Activated naive CD4-positive, alpha-beta T cell treated with anti-CD3 and anti-CD28 coated beads, Interleukin-2, amount 50 U/mL, for 72 hours (primary cell): ENCODE measurements at places on chromosomes 3 and 15. TPM values are rescaled to one million over a fixed set of nuclear protein-coding genes. Genes with fewer than 3 reads are reported as not detected.
A peak's percentile ranks its signal among the peaks of the same experiment; 100 is the strongest.

DNA sequence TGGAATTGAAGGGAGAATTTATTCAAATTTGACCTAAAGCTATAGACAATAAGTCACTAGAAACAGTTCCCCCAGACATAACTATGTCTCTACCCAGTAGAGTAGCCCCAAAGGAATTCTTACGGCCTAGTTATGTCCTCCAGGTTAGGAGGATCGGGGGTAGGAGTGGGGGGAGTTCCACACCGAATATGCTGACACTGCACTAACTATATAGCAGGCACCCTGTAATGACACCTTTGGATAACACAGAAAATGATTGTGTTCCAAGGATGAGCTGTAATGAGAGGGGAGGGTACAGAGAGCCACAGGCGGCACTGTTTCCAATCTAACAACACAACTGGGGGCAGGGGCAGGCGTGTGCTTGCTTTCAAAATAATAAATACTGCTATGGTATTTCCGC lies 376.2 kb upstream of the RORA start:
- no peak for DNase-seq

GRCh38 chr15:68638953-68639515 lies 60.2 kb downstream of the CORO2B start:
- no peak for DNase-seq

DNA sequence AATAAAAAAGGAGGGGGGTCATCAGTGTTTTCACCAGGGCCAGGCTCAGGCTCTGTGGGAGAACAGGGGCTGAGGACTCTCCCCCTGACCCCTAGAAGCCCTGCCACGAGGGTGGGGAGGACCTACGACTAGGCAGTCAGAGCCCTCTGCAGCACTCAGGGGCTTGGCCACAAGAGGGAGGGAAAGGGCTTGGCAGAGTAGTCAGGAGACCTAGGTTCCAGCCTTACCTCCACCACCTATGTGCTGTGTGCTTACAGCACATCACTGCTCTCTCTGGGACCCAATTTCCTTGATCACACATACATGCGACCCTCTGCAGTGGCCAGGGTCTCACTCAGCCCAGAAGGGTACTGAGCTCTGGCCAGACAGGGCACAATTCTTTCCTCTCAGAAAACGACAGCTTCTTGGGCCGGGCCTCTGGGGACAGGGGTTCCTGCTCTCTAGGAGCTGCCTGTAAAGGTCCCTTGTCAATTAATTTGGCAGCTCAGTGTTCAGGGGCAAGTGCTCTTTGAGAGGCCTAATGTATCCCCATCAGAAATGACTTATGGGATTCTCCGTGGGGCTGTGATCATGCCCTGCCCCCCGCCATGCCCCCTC lies 16.4 kb upstream of the SKIC8 start:
- DNase-seq: no peak

- no peak for DNase-seq
These were observed 253.9 kb upstream of the RBMS3 start for GRCh38 chr3:29026959-29027358.

DNA sequence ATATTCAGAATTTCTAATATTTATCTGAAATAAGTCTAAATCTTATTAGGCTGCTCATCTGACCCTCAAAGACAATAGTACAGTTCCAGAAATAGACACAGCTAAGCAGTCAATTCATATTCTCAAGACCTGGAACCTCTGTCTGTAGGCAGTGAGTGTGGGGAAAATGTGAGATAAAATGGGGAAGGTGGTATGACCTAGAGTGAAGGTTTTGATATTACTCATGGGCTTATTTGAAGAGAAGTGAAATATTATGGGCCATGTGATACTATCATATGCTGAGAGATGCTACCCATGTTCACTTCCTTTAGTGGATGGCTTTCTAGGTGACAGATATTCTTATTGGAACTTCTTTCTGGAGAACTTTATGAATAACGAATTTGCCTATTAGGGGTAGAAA lies 33.5 kb downstream of the TGFBR2 start:
- DNase-seq: no peak

- no peak for DNase-seq
These were observed 140.3 kb downstream of the ADAMTSL3 start for GRCh38 chr15:83794209-83794608.

- DNase-seq: no peak
These were observed 24.8 kb upstream of the ATG7 start for GRCh38 chr3:11247362-11247761.

GRCh38 chr3:189689625-189690024 lies 58.4 kb downstream of the TP63 start:
- no peak for DNase-seq

- no peak for DNase-seq
These were observed 373.4 kb downstream of the OCA2 start for GRCh38 chr15:27725731-27726130.

GRCh38 chr3:40079203-40079846 lies 230.2 kb upstream of the EIF1B start:
- no peak for DNase-seq

DNA sequence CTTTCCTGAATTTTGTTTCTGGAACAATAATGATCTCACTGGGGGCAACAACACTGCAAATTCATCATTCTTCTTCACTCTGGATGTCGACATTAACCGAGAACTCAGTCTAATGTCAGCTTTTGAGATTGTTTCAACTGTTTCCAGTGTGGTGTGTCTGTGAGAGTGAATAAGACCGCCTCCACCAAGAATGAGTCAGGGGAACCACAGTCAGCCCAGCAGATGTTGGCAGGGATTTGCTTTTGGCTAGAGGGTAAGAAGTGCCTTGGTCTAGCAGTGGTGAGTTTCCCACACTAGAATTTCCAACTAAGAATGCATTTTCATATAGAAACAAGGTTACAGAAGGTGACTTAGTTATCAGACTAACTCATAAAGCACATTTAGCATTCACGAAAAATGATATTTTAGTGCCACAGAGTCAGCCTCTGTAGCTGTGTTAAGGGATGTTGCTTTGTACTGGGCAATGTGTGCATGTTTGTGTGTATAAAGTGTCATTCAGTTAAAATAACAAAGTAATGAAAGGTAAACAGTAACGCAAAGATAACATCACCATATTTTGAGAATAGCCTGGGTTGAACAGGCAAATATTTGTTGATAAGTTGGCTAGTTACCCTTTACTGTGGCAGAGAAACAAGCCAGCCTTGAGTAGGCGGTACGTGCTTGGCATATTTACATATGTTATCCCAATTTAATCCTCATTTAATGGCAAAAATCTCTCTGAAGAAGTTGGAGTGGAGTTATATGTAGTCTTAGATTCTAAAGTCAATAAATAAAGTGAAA lies 33.8 kb downstream of the DRD3 start:
- DNase-seq: no peak

DNA sequence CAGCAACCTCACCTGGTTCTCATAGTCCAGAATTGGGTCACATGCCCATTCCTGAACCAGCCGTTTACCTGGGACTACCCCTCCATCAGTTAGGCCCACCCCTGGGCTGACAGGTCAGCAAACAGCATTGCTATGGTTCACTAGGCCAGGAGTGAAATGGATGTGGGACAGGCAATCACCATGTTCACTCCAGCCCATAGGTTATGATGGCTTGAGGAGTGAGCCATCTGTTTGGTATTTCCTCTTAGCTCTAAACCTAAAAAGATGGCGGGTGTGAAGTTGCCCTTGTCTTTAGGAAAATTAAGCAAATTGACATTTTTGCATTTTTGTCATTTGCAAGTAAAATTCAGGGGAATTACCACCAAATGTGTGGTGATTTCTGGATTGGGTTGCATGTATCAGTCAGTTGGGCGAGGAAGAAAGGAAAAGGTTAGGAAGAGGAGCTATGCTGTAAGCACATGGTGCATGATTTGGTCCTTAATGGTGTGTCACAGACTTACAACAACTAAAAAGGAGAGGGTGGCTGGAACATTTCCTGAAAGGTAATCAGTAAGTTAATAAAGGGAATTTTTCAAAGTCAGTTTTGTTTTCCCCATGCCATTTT lies 17.2 kb downstream of the NXPE3 start:
- no peak for DNase-seq

GRCh38 chr3:59121346-59122144 lies 71.7 kb upstream of the CFAP20DC start:
- DNase-seq: no peak

- DNase-seq: no peak
These were observed 588.3 kb upstream of the LMCD1 start for GRCh38 chr3:7913283-7913682.

DNA sequence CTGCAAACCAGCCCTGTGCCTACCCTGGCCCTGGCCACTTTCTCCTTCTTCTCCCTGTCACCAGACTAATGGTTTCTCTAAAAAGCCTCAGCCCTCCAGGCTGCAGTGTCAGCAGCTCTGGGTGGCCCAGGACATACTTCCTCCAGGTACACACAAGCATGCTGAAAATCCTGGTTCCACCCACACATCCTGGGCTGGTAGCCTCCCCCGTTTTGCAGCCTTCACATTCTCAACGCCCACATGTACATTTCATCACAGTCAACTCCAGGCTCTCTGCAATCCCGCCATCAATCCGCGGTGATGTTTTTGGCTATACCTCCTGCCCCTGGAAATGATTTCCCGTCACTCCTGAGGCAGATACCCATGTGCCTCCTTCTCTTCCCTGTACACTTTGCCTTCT lies 59.4 kb downstream of the MAGEF1 start:
- no peak for DNase-seq

DNA sequence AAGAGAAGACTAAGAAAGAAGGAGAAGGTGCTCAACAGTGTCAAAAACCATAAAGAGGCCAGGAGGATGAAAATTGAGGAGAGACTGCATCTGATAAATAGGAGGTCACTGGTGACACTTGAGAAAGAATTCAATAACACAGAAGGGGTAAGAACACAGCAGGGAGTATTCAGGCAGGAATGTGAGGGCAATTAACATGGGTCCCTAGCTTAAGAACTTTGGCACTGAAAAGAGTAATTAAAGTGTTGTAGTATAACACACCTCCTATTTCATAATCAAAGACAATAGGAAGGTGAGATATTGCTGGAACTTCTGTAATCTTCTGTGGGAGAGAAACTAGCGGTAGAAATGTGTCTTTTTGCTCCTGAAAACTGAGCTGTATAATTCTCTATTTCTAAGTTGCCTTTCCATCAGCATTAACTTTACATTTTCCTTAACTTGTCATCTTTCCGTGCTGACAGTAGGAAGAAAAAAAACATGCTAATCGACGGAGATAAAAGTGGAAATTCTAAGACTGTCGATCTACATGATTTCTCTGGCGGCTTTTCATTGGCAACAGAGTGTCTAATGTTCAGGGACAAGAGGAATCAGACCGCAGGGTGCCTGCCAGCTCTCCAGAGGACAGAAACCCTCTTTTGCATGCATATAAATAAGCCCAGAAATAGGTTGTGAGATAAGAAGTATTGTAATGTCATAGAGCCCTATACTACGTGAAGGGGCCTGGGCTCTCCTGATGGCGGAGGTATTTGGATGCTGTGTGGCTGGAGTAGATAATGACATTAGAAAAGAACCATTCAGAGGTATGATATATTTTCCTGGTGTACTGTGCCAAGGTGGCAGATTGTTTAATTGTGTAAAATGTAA lies 147.9 kb upstream of the GAP43 start:
- no peak for DNase-seq

GRCh38 chr15:74202452-74203401 lies at the start of gene STRA6:
STRA6 (minus strand) TSS chr15:74202787; CDS start chr15:74202267, 520 bp downstream.
- no peak for DNase-seq

GRCh38 chr3:43132870-43133636 lies 27.2 kb upstream of the POMGNT2 start:
- no peak for DNase-seq

DNA sequence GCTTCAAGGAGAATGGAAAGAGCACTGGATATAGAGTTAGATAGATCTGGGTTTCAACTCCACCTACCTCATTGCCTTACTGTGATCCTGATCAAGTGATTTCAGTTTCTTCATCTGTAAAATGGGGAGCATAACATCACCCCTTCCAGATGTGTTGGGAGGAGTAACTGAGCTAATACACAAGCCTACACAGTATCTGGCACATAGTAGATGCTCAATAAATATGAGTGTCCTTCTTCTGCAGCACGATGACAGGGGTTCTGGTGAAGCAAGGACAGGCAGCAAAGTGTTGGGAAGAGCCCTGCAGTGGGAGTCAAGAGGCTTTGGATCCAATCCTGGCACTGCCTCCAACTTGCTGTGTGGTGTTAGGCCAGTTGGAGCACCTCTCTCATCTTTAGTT lies 270.0 kb downstream of the UACA start:
- DNase-seq: no peak

DNA sequence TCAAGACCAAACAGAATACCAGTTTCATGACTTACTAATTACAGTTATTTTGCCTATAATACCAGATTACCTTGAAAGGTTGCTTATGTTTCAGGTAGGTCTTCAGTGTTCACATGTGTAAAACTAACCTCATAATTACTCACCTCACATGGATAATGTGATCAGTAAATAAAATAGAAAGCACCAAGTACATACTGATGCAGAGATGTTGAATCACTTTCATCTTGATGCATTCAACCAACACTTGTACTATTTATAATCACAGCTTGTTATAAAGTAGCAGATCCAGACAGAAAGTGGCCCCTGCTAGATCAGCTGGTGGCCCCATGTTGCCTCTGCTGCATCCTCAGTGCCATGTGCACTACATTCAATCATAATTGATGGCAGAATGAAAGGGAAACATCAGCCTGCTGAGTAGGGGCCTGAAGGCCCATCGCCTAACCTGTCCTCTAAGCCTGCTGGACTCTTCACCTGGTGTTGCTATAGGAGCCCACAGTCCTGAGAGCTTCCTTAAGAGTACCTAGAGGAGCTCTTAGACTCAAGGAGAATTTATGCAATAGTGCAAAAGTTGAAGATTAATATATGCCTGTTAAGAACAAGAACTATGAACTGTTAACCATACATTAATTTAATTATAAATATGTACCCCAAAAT lies 154.3 kb downstream of the PLCL2 start:
- no peak for DNase-seq

- DNase-seq: peak; percentile 23
These were observed 62.7 kb downstream of the PDE8A start for GRCh38 chr15:85044251-85044853.

DNA sequence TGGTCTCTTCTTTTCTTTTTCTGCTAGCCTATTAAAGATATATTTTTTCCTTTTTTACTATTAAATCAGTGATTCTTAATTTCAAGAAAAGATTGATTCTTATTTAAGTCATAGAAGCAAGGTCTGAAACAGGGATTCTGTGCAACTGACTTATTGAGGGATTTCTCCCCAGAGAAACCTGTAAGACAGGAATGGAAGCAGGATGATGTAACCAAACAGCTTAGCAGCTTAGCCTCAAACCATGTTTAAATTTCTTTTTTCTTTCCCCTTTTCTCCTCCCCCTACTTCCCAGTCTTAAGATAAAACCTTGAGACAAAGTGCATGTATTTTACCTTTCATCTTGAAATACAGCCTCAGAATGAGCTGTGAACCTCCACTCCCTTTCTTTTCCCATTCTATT lies 322.8 kb downstream of the NEK10 start:
- no peak for DNase-seq

DNA sequence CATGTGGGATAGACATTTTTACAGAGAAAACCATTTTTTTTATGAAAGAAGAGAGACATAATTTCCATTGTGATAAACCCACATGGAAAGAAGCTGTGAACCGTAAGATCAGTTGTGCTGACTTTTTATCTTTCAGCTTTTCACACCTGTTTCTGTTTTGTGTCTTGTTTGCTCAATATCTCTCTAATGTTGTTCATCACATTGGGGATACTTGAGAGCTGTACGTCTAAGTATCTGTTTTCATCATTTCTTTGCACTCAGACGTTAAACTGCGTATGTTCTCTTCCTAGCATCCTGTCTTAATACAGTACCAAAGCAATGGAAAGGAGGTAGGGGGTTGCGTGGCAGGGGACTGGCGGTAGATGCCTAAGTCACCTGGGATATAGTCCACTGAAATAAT lies 449.0 kb downstream of the NAALADL2 start:
- no peak for DNase-seq

Gene APPL1
- 28.0 TPM for total RNA-seq

Gene FBLN2
- total RNA-seq: not detected

Gene BSN
- total RNA-seq: 0.06 TPM

Gene ALS2CL
- total RNA-seq: 2.0 TPM

Gene GOLGA8G
- total RNA-seq: not detected
